ENCODE measurements at places on chromosomes 16 and 17.

GRCh38 chr16:52547004-52547833 lies at the start of gene TOX3:
Gene TOX3, minus strand, starts transcription at chr16:52547143. Its CDS starts 420 bp downstream, at chr16:52546723.
- DNase-seq = no peak

DNA sequence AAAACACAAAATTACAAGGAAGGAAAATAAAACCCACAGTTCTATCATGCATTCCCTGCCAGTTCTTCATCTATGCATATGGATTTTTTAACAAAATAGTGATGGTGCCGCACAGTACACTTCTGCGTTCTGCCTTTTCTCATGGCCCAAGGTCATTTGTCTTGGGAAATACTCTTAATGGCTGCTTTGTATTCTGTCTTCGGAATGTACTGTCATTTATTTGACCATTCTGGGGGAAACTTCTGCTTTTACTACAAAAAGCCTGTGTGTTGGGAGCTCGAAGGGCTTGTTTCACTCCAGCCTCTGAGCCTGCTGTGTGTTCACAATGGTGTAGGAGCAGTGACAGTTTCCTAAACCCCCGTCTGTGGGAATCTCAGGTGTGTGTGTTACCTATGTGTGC lies 82.8 kb upstream of the SEC14L1 start:
- no peak for DNase-seq

DNA sequence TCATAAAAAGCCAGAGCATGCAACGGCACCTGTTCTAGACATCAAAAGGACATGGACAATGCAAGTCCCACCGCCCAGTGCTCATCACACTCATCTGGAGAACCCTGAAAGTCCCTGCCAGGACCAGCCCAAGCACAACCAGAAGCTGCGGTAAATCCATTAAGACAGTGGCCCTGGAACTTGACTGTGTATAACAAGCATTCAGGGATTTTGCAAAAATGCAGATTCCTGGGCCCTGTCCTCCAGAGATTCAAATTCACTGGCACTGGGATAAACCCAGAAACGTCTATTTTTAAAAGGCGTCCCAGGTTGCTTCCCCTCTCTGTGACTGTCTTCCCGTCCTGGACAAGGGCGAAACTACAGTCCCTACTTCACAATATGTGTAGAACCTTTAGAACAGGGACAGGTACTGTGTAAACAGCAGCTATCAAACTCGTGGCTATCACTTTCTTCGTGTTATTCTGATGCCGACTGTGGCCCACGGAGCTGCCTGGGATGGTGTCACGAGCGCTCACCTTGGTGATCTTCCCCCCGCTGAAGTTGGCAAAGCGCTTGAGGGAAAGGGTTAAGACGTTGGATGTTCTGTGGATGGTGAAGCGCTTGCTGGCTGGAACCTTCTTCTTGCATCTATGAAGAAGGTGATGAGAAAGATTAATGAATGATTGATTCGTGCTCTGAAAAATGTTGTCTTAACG lies 22.3 kb downstream of the USP36 start:
- DNase-seq = no peak

GRCh38 chr17:13200671-13201070 lies 182.8 kb upstream of the ELAC2 start:
- DNase-seq = no peak

- DNase-seq = no peak
These were observed 95.5 kb upstream of the ZNF469 start for GRCh38 chr16:88287219-88287618.

DNA sequence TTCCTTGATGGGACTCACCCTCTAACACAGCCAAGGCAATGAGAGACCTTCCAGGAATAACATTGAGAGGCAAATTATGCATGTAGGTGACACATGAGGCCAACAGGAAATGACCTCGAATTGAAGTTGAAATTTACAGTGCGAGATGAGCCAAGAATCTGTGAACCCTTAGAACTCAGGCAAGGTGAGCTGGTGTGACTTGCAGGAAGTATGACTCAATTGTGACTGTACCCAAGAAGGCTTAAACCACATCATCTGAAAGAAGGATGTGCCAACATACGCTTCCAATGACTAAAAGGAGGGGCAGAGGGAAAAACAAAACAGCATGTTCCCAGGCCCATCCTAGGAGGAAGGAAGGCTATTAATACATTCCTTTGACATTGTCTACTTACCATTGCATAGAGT lies 44.8 kb downstream of the PITPNC1 start:
- peak; percentile 81 for DNase-seq

GRCh38 chr17:79262624-79263023 lies 188.0 kb downstream of the ENGASE start:
- no peak for DNase-seq

GRCh38 chr17:35052241-35052610 lies 11.3 kb downstream of the RFFL start:
- peak; percentile 33 for DNase-seq

All from brain microvascular endothelial cell (primary cell).